ENCODE measurements at places on chromosomes 5 and 9. TPM values are rescaled to one million over a fixed set of nuclear protein-coding genes. Genes with fewer than 3 reads are reported as not detected.

GRCh38 chr9:85151741-85152140 lies 482.2 kb downstream of the NTRK2 start:
- H3K27ac ChIP-seq: no peak overlapping the region
- H3K36me3 ChIP-seq: no peaks in the 10 kb centered on the region
- no peak for DNase-seq
- no peak overlapping the region for H3K4me3 ChIP-seq
- peaks cover 5% of the 10 kb centered on the region for H3K27me3 ChIP-seq

DNA sequence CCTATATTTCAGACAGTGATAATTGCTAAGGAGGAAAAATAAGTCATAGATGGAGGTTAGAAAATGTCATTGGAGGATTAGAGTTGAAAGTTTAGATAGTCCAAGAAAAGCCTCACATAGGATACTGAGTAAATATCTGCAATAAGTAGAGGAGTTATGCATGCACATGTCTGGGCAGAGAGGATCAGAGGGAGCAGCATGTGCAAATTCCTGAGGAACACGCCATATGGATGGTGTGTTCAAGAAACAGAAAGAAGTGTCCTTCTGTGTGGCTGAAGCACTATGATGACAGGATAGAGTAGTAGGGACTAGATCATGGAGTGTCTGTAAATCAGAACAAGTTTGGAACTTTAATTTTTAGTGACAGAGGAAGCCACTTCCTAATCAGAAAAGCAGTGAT lies 52.2 kb downstream of the SGCD start:
- H3K27ac ChIP-seq: no peak overlapping the region
- H3K4me3 ChIP-seq: no peak overlapping the region
- no peak for DNase-seq
- H3K27me3 ChIP-seq: peaks cover 20% of the 10 kb centered on the region
- H3K36me3 ChIP-seq: no peaks in the 10 kb centered on the region

DNA sequence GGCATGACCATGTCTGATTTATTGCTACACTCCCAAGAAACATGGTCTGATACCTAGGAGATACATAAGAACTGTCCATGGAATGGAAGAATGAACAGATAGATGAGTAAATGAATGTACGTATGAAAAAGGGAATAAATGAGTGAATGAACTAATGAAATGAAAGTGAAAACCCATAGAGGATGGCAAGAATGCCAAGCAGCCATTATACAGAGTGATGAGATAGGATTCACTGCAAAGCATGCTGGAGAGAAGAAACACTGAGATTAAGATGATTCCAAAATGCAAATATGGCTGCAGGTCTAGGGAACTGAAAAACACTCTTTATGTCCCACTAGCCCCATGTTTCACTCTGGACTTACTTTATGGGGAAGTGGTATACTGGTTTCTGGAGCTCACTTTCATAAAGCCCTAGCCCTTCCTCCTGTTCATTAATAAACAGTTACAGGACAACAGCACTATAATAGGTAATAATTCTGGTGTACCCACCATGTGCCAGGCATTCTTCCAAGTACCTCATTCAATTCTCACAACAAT lies 170.3 kb upstream of the RAD23B start:
- H3K27me3 ChIP-seq: peaks cover 24% of the 10 kb centered on the region
- no peak for DNase-seq
- H3K27ac ChIP-seq: no peak overlapping the region
- no peaks in the 10 kb centered on the region for H3K4me1 ChIP-seq

GRCh38 chr5:37834542-37835379 lies 5.1 kb downstream of the GDNF start:
- no peaks in the 10 kb centered on the region for H3K36me3 ChIP-seq
- no peak for DNase-seq
- H3K4me1 ChIP-seq: peaks cover 26% of the 10 kb centered on the region
- H3K27ac ChIP-seq: no peak overlapping the region

GRCh38 chr5:93831449-93831848 lies 90.0 kb upstream of the POU5F2 start:
- no peak for DNase-seq
- no peaks in the 10 kb centered on the region for H3K4me1 ChIP-seq
- no peak overlapping the region for H3K4me3 ChIP-seq
- H3K27me3 ChIP-seq: no peaks in the 10 kb centered on the region

DNA sequence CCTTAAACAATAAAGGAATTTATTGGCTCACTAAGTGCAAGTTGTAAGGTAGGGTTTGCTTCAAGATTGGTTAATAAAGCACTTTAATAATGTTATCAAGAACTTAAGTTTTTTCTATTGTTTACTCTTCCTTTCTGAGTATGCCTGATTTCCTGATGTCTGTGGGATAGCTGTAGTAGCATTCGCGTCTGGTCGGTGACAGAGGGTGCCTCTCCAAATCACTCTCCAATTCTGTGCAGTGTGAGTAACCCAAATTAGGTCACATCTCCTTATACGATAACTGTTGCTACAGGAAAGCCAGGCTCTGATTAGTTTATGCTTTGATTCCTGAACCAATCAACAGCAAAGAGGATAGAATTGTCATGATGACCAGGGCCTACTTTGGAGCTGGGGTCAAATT lies 90.7 kb downstream of the CCDC192 start:
- H3K27ac ChIP-seq: no peak overlapping the region
- no peaks in the 10 kb centered on the region for H3K36me3 ChIP-seq
- no peak for DNase-seq
- no peak overlapping the region for H3K4me3 ChIP-seq
- H3K27me3 ChIP-seq: peaks cover 7% of the 10 kb centered on the region
- H3K4me1 ChIP-seq: no peaks in the 10 kb centered on the region

GRCh38 chr9:85743275-85744128 lies 1.7 kb upstream of the AGTPBP1 start:
- peak overlapping the region; percentile 19 for H3K4me3 ChIP-seq
- peaks cover 27% of the 10 kb centered on the region for H3K4me1 ChIP-seq
- H3K27me3 ChIP-seq: peaks cover 5% of the 10 kb centered on the region
- H3K27ac ChIP-seq: peak overlapping the region; percentile 74
- H3K36me3 ChIP-seq: peaks cover 4% of the 10 kb centered on the region

- no peaks in the 10 kb centered on the region for H3K27me3 ChIP-seq
- peaks cover 14% of the 10 kb centered on the region for H3K36me3 ChIP-seq
- peaks cover 82% of the 10 kb centered on the region for H3K4me1 ChIP-seq
- no peak for DNase-seq
- H3K27ac ChIP-seq: peak overlapping the region; percentile 96
Observed at GRCh38 chr5:39193553-39194465, 25.6 kb downstream of the FYB1 start.

DNA sequence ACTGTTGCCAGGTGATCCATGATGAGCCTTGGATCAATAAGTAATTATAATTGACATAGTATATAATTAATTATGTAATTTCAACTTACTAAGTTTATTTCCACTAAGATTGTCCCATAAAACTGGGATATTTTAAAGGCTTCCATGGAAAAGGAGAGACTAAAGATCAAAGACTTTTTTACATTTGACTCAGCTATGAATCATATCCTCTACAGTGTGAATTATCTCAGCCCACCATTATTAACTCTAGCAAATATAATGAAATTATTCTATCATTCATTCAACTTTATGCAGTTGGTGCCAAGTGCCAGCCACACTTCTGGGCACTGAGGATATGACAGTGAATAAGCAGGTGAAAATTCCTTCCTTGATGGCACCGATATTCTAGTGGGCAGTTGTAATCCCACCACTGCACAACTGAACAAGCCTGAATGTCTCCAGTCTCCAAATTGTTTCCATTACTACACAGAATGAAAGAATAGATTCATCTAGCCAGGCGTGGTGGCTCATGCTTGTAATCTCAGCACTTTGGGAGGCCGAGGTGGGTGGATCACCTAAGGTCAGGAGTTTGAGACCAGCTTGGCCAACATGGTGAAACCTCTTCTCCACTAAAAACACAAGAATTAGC lies 21.9 kb upstream of the TXN start:
- peaks cover 6% of the 10 kb centered on the region for H3K27me3 ChIP-seq
- H3K27ac ChIP-seq: no peak overlapping the region
- no peak for DNase-seq
- H3K4me3 ChIP-seq: no peak overlapping the region
- no peaks in the 10 kb centered on the region for H3K36me3 ChIP-seq

DNA sequence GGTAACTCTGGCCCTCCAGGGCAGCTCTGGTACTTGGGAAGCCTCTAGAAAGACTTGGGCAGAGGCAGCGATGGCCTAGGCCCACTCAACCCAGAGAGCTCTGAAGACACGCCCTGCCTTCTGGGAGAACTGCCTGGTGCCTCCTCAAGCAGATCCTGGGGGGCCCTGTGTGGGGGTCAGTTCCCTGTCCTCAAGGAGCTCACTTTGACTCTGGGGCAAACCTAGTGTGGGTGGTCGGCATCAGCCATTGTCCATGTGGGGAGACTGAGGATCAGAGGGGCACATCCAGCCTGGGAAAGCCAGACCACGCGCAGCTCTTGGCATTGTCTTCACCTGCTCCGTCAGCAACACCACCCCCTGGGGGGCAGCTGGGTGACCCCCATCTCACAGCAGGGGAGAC lies 28.0 kb downstream of the ABO start:
- DNase-seq: no peak
- no peaks in the 10 kb centered on the region for H3K36me3 ChIP-seq
- peaks cover 5% of the 10 kb centered on the region for H3K27me3 ChIP-seq
- no peak overlapping the region for H3K27ac ChIP-seq
- no peaks in the 10 kb centered on the region for H3K4me1 ChIP-seq

GRCh38 chr5:158513490-158514318 lies 586.0 kb downstream of the EBF1 start:
- peak overlapping the region; percentile 64 for H3K27ac ChIP-seq
- H3K36me3 ChIP-seq: no peaks in the 10 kb centered on the region
- H3K4me3 ChIP-seq: no peak overlapping the region
- peaks cover 37% of the 10 kb centered on the region for H3K4me1 ChIP-seq

- no peak overlapping the region for H3K4me3 ChIP-seq
- H3K27ac ChIP-seq: no peak overlapping the region
- DNase-seq: no peak
- H3K36me3 ChIP-seq: no peaks in the 10 kb centered on the region
Observed at GRCh38 chr5:1435369-1435768, 9.9 kb downstream of the SLC6A3 start.

GRCh38 chr9:87718852-87719612 lies 6.9 kb upstream of the CTSL start:
- no peaks in the 10 kb centered on the region for H3K27me3 ChIP-seq
- no peak overlapping the region for H3K27ac ChIP-seq
- no peaks in the 10 kb centered on the region for H3K36me3 ChIP-seq
- no peak for DNase-seq
- peaks cover 4% of the 10 kb centered on the region for H3K4me1 ChIP-seq
- H3K4me3 ChIP-seq: no peak overlapping the region

- H3K27ac ChIP-seq: no peak overlapping the region
- H3K27me3 ChIP-seq: peaks cover 4% of the 10 kb centered on the region
- DNase-seq: no peak
- no peak overlapping the region for H3K4me3 ChIP-seq
- no peaks in the 10 kb centered on the region for H3K36me3 ChIP-seq
- H3K4me1 ChIP-seq: no peaks in the 10 kb centered on the region
Observed at GRCh38 chr5:67992923-67993322, 222.6 kb upstream of the PIK3R1 start.

GRCh38 chr5:87029951-87030350 lies 237.7 kb upstream of the RASA1 start:
- no peaks in the 10 kb centered on the region for H3K36me3 ChIP-seq
- H3K4me1 ChIP-seq: peaks cover 25% of the 10 kb centered on the region
- no peaks in the 10 kb centered on the region for H3K27me3 ChIP-seq
- no peak overlapping the region for H3K4me3 ChIP-seq

- no peaks in the 10 kb centered on the region for H3K36me3 ChIP-seq
- H3K27ac ChIP-seq: no peak overlapping the region
- H3K4me1 ChIP-seq: peaks cover 3% of the 10 kb centered on the region
- peaks cover 2% of the 10 kb centered on the region for H3K27me3 ChIP-seq
- no peak overlapping the region for H3K4me3 ChIP-seq
Observed at GRCh38 chr5:114789773-114790402, 379.8 kb downstream of the TRIM36 start.

DNA sequence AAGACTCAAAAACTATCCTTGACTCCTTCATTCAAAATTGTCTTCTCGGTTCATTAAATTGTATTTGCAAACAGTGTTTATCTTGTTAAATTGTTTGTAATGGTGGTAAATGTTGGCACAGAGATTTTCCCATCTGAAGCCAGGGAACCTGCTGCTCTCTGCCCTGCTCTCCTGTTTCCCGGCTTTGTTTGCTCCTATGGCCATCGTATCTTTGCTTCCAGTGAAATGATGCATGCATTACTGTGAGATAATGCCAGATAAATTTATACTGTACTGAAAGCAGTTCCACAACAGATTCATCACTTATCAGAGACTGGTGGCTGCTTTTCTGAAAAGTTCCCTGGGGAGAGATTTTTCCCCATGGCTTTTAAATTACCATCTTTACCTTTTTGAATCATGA lies 81.4 kb downstream of the CD180 start:
- no peaks in the 10 kb centered on the region for H3K4me1 ChIP-seq
- no peak for DNase-seq
- no peaks in the 10 kb centered on the region for H3K27me3 ChIP-seq
- peaks cover 25% of the 10 kb centered on the region for H3K36me3 ChIP-seq
- H3K27ac ChIP-seq: no peak overlapping the region
- H3K4me3 ChIP-seq: no peak overlapping the region

- DNase-seq: no peak
- no peaks in the 10 kb centered on the region for H3K27me3 ChIP-seq
- no peaks in the 10 kb centered on the region for H3K4me1 ChIP-seq
- no peaks in the 10 kb centered on the region for H3K36me3 ChIP-seq
- no peak overlapping the region for H3K27ac ChIP-seq
Observed at GRCh38 chr5:85170183-85170582, 785.5 kb upstream of the EDIL3 start.

DNA sequence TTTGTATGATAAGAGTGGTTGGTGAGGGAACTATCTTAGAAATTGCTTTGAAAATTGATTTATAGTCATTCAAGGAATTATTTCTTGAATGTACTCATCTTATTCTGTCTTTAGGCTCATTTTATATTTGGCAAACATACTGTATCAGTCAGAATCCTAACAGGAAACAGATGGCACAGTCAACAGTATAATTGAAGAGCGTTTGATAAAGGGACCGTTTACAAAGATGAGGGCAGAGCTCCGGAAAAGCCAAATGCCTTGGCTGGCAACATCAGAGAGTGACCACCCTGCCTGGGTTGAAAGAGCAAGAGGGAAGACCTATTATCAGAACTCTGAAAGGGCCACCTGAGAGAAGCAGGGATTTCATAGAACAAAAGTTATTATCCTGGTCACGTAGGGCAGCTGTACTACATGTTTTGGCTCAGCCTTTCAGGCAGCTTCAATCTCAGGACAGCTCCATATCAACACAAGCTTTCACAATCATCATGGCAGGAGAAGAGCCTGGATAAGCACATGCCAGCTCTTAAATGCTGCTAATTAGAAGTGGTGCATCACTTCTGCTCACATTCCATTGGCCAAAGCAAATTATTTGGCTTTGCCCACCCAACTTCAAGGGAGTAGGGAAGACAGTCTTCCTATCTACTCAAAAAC lies 47.2 kb upstream of the ARL15 start:
- H3K27me3 ChIP-seq: peaks cover 12% of the 10 kb centered on the region
- no peak overlapping the region for H3K4me3 ChIP-seq
- H3K27ac ChIP-seq: no peak overlapping the region
- no peak for DNase-seq
- H3K4me1 ChIP-seq: no peaks in the 10 kb centered on the region

The TIMD4 gene
- 3.5 TPM for total RNA-seq

The ATP6V1G1 gene
- 33.8 TPM for total RNA-seq

The ADRB2 gene
- not detected for total RNA-seq

The TEX48 gene
- 0.69 TPM for total RNA-seq

The SCGB3A2 gene
- total RNA-seq: not detected

The RGS7BP gene
- total RNA-seq: not detected

The ACTBL2 gene
- not detected for total RNA-seq

The TARS1 gene
- 285 TPM for total RNA-seq

The HK3 gene
- not detected for total RNA-seq

The ACOT12 gene
- not detected for total RNA-seq

The TMEM252 gene
- not detected for total RNA-seq
